Upper lobe of right lung (tissue), 1 donor: ENCODE measurements at places on chromosomes 7 and 10. TPM values are rescaled to one million over a fixed set of nuclear protein-coding genes. Genes with fewer than 3 reads are reported as not detected.

The PAOX gene
- total RNA-seq: 6.0 TPM

The NEURL1 gene
- total RNA-seq: 0.64 TPM

The COX19 gene
- total RNA-seq: 9.4 TPM

The POU6F2 gene
- 0.78 TPM for total RNA-seq

DNA sequence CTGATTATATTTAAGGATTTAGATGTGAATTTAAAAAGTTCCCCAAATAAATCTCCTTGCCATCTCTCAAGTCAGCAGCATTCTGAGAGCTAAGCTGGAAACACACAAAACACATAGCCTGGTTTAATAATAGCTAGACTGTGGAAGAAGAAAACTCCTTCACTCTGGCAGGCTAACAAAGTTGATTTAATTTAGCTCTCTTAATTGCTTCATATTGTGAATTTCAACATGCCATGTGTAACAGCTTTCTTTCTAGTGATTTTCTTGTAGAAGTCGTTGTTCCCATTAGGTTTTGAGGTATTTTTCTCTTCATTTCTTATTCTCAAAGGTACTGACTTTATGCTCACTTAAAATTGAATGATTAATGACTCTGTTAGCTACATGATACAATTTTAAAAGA, 216.8 kb upstream of the AKR1E2 start:
- no peak for DNase-seq

- DNase-seq: no peak
These were observed 57.0 kb upstream of the DKK1 start for GRCh38 chr10:52256832-52257691.

- DNase-seq: no peak
These were observed 41.4 kb downstream of the MRC1 start for GRCh38 chr10:17850501-17850900.

- no peak for DNase-seq
These were observed 48.6 kb downstream of the ICA1 start for GRCh38 chr7:8213381-8213780.

- DNase-seq: no peak
These were observed 179.4 kb upstream of the INHBA start for GRCh38 chr7:41882256-41882655.

- no peak for DNase-seq
These were observed 3.1 kb upstream of the ARID5B start for GRCh38 chr10:61898435-61898778.
